ENCODE measurements at places on chromosomes 12 and 14.

DNA sequence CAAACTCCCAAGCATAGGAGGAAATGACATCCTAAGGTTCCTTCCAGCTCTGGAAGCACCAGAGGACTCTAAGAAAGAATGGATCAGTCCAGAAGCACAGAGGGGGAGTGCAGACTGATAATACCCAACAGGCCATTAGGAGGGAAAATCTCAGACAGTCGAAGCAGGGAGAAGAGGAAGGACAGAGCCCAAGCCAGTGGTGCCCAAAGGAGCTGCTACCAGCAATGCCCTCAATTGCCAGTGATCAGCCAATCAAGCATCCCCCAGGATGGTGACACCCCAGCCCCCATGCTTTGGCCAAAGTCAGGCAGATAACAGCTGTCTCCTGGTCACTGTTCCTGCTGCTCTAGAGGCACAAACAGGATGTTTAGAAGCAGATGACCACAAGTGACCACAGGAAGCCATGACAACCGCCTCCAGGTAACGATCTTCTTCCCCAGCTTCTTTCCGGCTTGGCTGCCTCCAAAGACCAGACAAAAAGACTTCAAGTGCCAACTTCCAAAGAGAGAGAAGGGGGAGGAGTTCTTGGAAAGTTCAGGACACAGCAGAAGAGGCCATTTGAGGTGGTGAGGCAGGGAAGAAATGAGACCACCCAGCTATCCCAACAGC, 16.2 kb downstream of the PXN start:
- DNase-seq: no peak

DNA sequence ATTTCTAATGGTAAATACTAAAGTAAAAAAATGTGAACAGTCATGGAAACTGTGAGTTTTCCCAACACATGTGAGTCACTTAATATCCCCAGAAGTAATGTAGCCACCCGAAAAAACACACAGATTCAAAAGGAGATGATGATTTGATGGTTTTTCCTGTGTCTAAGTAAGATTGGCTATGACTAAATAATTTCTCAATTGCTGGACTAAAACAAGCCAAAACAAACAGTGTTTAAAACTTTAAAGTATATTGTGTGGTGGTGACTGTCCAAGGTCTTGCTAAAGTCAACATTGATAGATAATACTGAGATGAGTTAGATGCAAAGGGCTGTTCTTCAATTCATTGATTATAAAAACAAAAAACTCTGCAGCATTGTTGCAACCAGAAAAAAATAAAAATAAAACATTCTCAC, 89.6 kb upstream of the SOX5 start:
- no peak for DNase-seq

GRCh38 chr14:26896447-26896846, 298.6 kb upstream of the NOVA1 start:
- no peak for DNase-seq

GRCh38 chr14:97283005-97283403, 485.8 kb downstream of the VRK1 start:
- no peak for DNase-seq

GRCh38 chr12:97003276-97003675, 96.2 kb downstream of the NEDD1 start:
- DNase-seq: no peak

DNA sequence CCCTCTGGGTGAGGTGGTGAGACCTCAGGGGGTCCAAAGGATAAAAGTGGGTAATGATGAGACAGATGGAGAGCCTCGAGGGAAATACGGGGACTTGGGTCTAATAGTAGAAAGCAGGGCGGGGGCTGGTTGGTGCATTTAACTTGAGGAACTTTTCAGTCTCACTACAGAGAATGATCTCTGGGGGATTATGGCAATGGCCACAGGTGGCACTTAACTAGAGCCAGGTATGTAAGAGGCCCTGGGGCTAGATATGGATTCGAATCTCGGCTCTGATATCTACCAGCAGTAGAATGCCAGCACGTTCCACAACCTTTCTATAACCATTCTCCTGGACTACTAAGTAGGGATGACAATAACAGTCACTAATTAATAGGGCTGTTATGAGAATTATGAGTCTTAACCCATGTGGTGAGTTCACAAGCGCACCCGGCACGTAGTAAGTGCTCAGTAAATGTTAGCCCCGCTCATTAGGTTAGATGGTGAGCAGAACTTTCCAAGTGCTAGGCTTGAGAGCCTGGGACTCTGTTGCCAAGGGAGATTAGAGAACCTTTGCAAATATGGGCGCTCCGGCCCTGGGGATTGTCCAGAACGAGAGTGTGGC, 888 bp upstream of the PLXNC1 start:
- DNase-seq: no peak

Data from CD4-positive, alpha-beta T cell treated with Interleukin-15 for 1 hour (primary cell).